ENCODE measurements at places on chromosomes 4 and X.
A peak's percentile ranks its signal among the peaks of the same experiment; 100 is the strongest.

- DNase-seq = no peak
Observed at GRCh38 chr4:44632733-44633132, 18.7 kb downstream of the YIPF7 start.

DNA sequence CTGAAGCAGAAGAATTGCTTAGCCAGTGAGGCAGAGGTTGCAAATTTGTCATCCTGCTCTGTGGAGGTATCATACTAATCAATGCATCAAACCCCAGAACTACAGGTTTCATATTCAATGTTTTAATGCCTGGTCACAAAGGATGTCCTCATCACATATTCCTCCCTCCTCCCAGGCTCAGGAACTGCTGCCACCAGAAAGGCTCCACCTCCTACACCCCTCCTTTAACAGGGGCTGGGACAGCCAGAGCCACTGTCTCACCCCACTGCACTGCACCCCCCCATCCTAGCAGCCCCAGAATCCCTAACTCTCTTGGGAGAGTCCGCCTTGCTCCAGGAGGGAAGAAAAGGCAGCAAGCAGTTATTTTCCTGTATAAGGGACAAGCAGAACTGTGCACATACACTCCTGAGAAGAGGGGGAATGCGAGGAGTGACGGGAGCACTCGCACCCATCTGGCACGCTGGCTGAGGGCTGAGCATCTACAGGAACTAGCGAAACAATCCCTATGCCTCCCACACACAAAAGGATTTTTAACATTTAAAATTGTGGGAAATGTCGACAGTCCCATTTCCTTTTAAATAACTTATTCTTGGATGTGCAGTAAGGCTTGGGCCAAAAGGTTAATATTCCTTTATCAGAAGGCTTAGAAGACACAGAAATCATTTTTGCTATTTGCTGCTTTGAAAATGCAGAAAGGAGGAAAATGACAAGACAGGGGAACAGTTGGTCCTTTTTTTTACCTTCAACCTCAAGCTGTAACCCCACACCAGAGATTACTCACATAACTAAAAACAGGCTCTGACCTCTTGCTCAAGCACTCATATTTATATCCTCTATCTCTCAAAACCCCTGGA is 27.8 kb downstream of the CD99L2 start:
- no peak for DNase-seq

- no peak for DNase-seq
Observed at GRCh38 chr4:54368281-54369265, 139.5 kb downstream of the PDGFRA start.

- DNase-seq = no peak
Observed at GRCh38 chrX:142084611-142085010, 120.5 kb downstream of the MAGEC2 start.

DNA sequence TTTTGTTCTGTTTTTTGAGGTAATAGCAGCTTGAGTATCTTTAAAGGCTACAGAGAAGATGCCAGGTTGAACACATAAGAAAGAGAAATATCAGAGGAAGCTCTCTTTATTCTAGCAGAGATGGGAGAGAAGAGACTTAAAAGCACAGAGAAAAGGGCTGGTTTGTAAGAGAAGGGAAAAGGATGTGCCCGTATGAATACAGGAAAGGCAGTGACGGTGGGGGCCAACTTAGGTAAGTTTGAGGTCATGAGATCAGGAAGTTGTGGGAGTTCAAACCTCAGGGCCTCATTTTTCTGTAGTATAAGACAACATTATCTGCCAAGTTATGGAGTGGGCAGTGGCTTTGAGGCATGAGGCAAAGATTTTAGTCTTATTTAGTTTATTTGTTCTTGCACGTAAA is 121.3 kb upstream of the S100G start:
- DNase-seq = no peak

DNA sequence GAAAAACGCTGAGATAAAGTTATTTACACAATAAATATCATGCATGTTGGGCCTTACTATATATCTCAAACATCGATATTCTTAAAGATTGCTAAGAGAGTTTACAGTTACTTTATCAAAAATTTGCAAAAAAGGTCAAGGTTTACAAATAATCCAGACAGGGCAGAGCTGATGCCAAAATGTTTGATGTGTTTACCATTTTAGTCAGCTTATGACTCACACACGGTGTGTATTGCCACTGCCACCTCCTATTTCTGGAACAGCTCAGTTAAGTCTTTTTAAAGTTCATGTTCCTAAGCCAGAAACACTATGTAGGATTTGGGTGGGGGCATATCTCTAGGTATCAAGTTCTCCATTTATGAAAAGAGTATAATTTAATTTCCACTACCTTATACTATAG is 580.6 kb downstream of the INPP4B start:
- no peak for DNase-seq

- no peak for DNase-seq
Observed at GRCh38 chrX:129145840-129146272, 377.4 kb downstream of the SMARCA1 start.

- no peak for DNase-seq
Observed at GRCh38 chrX:40108162-40108958, 10.6 kb upstream of the BCOR start.

DNA sequence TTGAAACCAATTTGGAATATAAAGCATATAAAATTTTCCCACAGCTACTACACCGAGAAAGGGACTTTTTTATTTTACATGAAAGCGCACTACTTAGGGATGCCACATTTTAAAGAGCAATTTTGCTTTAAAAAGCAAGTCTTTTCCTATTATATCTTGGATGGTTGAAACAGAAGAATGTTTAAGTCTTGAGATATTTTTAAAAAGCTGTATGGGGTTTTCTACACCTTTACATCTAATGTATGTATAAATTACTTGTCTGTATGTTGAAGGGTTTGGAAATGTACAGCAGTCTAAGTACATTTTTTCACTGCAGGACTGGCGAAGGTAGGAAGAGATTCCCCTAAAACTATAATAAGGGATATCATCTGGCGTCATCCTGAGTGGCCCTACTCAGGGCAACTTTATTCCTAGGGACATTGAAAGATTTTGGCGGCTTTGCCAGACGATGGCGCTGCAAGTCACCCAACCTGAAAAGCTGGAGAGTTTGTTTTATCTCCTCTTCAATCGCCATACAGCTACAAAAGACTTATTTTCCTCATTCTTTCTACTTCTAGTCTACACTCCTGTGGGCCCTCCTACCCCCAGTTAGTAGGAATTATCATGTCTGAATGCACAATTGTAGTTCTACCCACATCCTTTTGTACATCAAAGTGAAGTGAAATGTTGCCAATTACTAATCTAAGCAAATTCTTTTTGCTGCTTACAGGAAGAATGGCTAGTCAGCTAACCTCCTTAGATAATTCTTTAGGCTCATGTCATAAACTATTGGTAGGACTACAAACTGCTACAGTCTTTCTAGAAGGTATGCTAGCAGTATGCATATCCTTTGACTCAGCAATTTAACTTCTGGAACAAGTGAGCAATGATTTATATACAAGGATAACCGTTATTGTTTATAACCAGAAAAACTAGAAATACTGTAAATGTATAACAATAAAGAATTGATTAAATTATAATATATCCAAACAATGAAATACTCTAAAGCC is 782 bp upstream of the NEK1 start:
- peak; percentile 32 for DNase-seq

DNA sequence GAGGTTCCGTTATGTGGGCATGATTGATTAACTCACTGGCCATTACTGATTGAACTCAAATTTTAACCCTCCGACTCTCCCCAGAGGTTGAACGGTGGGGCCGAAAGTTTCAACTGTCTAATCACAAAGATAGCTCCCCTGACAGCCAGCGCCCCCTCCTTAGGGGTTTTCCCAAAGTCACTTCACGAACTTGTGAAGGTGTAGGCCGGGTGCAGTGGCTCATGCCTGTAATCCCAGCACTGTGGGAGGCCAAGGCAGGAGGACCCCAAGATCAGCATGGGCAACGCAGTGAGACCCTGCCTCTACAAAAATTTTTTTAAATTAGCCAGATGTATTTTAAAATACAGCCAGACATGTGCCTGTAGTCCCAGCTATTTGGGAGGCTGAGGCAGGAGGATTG is 39.8 kb upstream of the RBM47 start:
- DNase-seq = no peak

GRCh38 chrX:12229986-12230385 is 91.7 kb downstream of the FRMPD4 start:
- DNase-seq = no peak

DNA sequence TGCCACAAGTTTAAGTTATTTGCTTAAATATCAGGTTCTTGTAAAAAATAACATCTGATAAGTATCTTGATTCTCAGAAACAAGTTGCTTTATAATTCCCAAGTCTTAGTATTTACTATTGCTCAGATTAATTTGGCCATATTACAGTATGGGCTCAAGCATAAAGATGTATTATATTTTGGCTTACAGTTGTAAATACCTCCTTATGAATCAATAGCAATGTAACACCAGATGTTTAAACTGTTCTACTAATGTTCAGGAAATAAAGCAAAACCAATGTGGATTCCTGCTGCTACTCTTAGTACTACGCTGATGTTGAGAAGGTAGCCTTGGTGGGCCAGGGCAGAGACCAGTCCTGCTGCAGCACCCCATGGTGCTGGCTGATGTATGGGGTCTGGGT is 102.7 kb downstream of the MGST2 start:
- DNase-seq = no peak

DNA sequence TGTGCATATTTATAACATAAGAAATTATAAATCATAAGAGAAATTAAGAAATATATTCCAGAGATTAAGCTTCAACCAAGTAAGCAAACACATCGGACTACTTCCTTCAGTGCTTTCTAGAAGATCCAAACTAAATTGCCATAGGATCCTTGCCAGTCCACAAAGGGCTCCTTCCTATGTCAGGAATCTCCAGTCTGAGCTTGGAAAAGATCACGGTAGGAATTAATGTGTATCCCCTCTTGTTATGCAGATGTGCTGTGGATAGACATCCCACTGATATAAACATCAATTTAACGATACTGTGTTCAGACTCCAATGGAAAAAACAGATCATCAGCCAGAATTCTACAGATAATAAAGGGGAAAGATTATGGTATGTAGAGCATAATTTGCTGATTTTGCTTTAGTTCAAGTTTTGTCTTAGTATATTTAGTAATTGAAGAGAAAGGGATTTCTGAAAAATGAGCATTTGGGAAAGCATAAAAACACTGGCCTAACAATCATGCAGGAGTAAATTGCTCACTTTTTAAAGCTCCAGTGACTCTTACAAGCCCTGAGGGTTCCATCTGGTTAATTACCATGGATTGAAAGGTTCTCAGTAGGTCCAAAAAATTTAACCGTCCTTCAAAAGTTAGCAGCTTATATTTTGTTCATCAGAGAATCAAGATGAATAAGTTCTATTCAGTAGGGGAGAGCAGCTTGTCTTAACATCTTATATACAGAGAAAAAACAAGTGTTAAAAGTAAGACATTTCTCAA is 65.9 kb downstream of the HHIP start:
- no peak for DNase-seq

DNA sequence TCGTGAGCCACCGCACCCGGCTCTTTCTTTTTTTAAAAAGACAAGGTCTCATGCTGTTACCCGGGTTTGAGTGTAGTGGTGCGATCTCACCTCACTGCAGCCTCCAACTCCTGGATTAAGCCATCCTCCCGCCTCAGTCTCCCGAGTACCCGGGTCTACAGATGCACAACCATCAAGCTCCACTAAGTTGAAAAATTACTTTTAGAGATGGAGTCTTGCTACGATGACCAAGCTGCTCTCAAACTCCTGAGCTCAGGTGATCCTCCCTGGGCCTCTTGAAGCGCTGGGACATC is 2.0 kb downstream of the SLC25A6 start:
- no peak for DNase-seq

DNA sequence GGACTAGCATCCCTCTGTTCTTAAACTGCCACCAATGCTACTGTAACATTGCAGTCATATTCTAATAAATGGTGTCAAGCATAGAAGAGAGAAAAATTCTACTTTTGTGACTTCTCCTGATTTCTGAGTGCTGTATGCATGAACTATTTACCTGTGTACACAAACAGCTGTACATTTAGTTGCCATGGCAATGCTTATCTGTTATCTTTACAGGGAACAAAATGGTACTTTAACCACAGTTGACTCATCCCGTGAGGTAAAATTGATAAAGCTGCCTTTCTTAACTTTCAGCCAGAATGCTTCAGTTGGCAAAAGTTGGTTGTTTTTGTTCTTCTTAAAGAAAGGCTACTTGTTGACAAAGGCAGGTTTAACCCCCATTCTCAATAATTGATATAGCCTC is 587.5 kb upstream of the MAGEB2 start:
- no peak for DNase-seq

DNA sequence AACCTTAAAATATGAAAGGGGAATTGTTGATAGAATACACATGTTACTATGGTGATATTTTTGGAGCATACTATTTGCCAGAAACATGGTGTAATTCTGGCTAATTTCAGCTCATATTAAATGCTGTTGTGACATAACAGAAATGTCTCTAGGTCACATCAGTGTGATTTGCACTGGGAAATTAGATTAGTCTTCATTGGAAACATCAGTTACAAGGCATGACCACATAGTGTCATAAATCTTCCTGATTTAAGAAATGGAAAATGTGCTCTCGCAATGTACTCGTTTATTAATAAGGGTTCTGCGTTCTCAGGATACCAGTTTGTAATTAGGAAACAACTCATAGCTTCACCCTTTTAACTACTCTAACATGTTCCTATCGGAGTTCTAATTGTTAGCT is 72.9 kb upstream of the GYPA start:
- DNase-seq = no peak
